Fibroblast of lung (primary cell): ENCODE measurements at places on chromosomes 4 and X. TPM values are rescaled to one million over a fixed set of nuclear protein-coding genes. Genes with fewer than 3 reads are reported as not detected.

Gene FSTL5
- total RNA-seq, result 0.33 TPM in 1 of 2 replicates, not detected in the other

GRCh38 chr4:16142598-16143310 lies 58.9 kb upstream of the PROM1 start:
- H3K4me1 ChIP-seq, result peaks cover 3% of the 10 kb centered on the region
- no peak overlapping the region for H3K27ac ChIP-seq
- no peaks in the 10 kb centered on the region for H3K36me3 ChIP-seq

Gene TMPRSS11D
- total RNA-seq, result not detected in 2 replicates

DNA sequence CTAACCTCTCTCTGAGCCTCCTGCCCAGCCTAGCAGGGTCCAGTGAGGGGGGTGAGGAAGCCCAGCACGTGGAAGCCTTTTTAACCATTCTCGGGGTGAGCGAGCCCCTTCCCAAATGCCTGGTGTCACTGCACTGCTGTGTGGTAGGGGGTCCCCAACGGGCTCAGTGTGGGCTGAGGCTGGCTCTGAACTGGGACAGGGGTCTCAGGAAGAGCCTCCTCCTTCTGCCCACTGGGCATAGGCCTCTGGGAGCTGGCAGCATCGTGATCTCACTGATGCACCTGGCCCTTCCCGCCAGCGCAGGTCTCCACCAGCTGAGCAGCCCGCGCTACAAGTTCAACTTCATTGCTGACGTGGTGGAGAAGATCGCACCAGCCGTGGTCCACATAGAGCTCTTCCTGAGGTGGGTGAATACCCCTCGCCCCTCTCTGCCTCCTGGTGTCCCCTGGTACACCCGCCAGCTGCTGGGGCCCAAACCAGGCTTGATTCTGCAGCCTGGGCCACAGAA lies 12.6 kb downstream of the HTRA3 start:
- no peaks in the 10 kb centered on the region for H3K27me3 ChIP-seq
- no peak overlapping the region for H3K27ac ChIP-seq
- no peaks in the 10 kb centered on the region for H3K36me3 ChIP-seq
- H3K4me3 ChIP-seq, result no peak overlapping the region
- peaks cover 12% of the 10 kb centered on the region for H3K4me1 ChIP-seq

GRCh38 chrX:133151336-133151735 lies 54.4 kb upstream of the USP26 start:
- DNase-seq, result no peak
- no peak overlapping the region for H3K4me3 ChIP-seq
- H3K36me3 ChIP-seq, result no peaks in the 10 kb centered on the region
- H3K27ac ChIP-seq, result no peak overlapping the region
- H3K27me3 ChIP-seq, result no peaks in the 10 kb centered on the region

DNA sequence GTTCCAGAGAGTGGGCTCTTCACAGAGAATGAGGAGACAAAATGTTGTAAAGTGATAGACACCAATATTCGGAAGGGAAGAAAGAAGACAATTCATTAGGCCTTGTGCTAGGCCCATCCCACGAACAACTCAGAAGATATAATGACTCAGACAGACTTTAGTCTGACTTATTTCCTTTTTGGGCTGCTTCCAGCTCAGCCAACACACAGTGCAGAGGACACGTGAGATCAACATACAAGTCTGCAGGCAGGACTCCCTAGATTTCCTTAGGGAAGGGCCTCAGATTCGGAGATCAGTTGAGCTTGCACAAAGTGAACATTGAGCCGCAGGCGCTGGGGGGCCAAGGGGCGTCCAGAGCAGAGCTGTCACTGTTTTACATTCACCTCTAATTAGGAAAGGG lies 290.7 kb upstream of the TENM3 start:
- no peak overlapping the region for H3K4me3 ChIP-seq
- peaks cover 3% of the 10 kb centered on the region for H3K4me1 ChIP-seq
- H3K27ac ChIP-seq, result no peak overlapping the region
- no peaks in the 10 kb centered on the region for H3K36me3 ChIP-seq

Gene MAGEB10
- not detected in 2 replicates for total RNA-seq

DNA sequence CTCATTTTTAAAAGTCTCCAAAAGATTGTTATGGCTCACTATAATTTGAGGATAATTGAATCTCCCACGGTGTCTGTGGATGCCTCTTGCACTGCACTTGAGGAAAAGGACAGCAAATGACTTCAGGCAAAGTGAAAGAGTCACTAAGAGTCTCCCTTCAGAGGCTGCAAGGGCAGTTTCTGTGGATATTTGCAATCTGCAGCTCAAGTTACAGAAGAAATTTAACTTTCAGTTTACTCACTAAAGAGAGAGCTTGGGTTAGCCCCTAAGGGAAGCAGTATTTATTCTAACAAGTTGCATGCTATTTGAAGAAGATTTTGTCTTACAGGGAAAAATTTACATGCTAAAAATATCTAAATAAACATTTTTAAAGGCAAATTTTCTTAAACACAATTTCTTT lies 912.0 kb upstream of the TENM3 start:
- no peak for DNase-seq
- no peak overlapping the region for H3K4me3 ChIP-seq
- no peak overlapping the region for H3K27ac ChIP-seq
- no peaks in the 10 kb centered on the region for H3K4me1 ChIP-seq
- no peaks in the 10 kb centered on the region for H3K36me3 ChIP-seq

DNA sequence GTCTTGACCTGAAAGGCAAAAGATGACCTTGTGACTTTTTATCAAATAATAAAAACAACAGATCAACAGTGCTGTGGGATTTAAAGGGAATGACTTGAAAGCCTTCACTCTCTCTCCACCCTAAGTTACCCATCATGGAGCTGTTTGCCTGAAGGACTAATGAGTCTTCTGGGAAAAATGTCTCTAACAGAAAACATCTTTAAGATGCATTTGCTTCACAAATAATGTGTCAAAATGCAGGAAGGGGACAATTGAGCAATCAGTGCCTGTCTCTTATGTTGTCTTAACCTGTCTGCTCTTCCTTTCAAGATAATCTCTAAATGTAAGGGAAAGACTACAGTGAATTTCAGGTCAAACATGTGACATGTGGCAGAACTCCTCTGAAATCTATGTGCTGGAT lies 766.6 kb downstream of the PDHA2 start:
- no peaks in the 10 kb centered on the region for H3K36me3 ChIP-seq
- H3K4me1 ChIP-seq, result no peaks in the 10 kb centered on the region
- H3K27ac ChIP-seq, result no peak overlapping the region
- H3K27me3 ChIP-seq, result no peaks in the 10 kb centered on the region

DNA sequence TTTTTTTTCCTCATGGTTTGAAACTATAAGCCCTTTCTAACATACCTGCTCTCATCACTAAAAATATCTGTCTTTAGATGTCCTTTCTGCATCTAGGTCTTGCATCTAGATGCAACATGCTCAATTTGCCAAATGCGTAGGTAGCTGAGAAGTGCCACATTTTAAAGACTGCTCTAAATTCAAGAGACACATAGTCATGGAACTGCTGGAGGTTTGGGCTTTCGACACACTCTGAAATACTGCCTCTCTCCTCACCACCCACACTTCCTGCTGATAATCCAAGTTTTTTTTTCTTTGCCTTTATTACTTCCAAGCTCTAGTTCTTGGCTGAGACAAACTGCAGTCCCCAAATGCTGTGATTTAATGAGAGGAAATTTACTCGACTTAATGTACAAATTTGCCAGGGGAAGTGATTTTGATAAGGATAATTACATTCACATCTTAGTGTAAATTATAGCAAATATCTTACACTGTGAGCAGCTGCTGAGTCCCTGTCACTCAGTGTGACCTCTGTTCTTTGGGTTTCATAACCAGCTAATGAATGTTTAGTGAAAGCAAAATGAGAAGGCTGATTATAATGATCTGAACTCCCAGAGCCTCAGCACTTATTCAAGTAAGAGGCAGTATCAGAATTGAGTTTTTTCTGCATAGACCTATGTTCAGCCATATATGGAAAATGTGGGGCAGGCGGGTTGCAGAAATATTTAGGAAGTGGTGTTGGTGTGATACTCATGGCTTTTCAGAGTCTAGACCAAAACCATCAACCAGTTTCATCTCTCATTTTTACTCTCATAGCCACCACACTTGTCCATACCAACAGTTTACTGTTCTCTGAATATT lies 31.3 kb downstream of the DRD5 start:
- no peaks in the 10 kb centered on the region for H3K4me1 ChIP-seq
- no peak overlapping the region for H3K4me3 ChIP-seq
- DNase-seq, result no peak
- H3K27ac ChIP-seq, result no peak overlapping the region
- H3K36me3 ChIP-seq, result no peaks in the 10 kb centered on the region
- no peaks in the 10 kb centered on the region for H3K27me3 ChIP-seq
